ENCODE measurements at places on chromosomes 1 and 21.

- no peak for DNase-seq
These were observed 15.1 kb downstream of the PLEKHO1 start for GRCh38 chr1:150164779-150165178.

DNA sequence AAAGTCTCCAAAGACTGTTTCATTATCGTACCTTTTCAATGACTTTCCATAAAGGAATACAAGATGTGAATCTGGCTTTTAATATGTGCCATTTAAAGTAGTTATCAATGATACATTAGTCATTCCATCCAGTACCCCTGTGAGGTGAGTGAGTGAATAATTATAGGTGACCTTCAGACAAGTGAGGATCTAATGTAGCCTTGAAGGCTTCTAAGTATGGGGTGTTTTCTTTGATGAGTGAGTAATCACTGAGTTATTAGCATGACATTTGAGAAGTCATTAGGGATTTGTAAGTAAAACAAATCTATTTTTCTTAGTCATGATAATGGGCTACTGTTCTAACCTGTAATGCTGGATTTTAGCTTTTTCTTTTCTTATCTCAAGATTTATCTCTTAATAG is 831.4 kb downstream of the ADGRL2 start:
- no peak for DNase-seq

GRCh38 chr21:42157606-42158310 is 61.2 kb upstream of the ABCG1 start:
- DNase-seq: no peak

- no peak for DNase-seq
These were observed 8.4 kb downstream of the HMGB4 start for GRCh38 chr1:33872275-33872674.

GRCh38 chr1:205374210-205375078 is 17.7 kb upstream of the KLHDC8A start:
- no peak for DNase-seq

DNA sequence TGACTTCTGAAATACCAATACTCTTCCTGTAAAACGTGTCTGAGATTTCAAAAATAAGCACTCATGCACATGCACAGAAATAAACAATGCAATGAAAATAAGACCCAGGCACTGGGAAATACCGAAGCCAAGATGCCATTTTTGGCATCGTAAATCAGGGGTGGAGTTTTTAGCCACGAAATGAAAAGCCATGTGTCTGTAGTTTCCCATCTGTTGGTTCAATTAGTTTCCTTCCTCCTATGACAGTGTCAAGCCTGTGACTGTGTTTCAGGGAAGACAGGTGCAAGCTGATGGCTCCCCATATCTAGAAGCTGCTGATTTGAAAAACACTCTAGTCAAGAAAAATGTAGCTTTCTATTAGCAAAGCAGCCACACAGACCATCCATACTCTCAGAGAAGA is 480.4 kb upstream of the CAMK1G start:
- no peak for DNase-seq

DNA sequence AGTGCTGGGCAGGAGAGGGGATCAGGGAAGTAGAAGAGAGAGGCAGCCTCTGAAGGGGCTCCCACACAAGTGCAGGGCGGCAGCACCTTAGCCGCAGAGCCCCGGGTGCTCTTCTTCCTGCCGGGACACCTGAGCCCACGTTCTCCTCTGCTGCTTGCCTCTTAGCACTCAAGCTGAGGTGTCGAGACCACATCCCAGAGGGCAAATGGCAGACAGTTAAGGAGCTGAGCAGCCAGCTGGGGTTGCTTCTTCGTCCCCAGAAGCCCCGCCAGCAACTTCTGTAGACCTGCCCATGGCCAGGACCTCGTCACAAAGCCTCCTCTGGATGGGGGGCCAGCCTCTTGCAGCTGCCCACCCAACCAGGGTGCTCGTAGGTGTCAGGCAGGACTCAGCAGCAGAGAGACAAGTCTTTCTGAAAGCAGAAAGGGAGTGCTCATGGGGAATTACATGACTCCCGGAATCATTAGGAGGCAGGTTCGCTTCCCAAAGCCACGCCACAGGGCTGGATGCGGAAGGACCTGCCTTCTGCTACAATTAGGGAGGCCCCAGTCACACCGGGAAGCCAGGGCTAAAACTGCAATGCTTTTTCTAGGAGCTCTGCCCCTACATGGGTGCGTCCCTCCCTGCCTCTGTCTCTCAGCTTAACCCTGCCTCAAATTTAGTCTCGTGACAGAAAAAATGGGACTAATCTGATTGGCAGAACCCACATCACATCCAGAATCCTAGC is 141.4 kb upstream of the RAB4A start:
- no peak for DNase-seq

GRCh38 chr21:39057121-39057520 is 126.1 kb downstream of the PSMG1 start:
- DNase-seq: no peak

DNA sequence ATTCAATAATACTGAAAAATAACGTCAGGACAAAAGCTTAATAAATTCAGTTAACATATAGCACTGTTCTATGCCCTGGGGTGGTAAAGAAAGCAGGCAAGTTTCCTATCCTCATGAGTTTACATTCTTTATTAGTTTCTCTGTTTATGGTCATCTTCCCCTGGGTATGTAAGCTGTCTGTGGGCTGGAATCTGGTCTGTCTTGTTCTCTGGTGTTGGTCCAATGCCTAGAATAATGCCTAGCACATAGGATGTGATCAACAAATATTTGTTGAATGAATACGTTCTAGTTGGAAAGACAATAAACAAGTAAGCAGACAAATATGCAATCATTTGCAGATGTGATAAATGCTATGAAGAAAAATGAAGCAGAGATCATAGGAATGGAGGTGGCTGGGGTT is 7.2 kb upstream of the IGSF3 start:
- no peak for DNase-seq

DNA sequence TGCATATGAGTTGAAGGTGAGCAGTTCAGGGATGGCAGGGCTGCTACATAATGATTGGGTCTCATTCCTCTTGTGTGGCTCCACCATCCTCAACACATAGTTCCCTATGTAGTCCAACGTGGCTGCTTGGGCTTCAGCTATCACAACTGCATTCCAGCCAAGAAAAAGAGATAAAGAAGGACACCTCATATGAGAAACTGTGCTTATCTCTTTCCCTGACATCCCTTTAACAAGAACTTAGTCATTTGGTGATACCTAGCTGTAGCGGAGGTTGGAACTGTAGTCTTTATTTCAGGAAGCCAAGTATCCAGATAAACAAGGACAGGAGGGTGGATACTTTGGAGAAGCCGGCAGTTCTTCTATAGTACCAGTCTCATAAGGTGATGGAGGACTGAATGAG is 42.7 kb upstream of the DNASE2B start:
- no peak for DNase-seq

GRCh38 chr1:198878566-198878965 is 239.7 kb downstream of the PTPRC start:
- no peak for DNase-seq

GRCh38 chr1:53121319-53122172 is 20.9 kb downstream of the SLC1A7 start:
- DNase-seq: no peak

DNA sequence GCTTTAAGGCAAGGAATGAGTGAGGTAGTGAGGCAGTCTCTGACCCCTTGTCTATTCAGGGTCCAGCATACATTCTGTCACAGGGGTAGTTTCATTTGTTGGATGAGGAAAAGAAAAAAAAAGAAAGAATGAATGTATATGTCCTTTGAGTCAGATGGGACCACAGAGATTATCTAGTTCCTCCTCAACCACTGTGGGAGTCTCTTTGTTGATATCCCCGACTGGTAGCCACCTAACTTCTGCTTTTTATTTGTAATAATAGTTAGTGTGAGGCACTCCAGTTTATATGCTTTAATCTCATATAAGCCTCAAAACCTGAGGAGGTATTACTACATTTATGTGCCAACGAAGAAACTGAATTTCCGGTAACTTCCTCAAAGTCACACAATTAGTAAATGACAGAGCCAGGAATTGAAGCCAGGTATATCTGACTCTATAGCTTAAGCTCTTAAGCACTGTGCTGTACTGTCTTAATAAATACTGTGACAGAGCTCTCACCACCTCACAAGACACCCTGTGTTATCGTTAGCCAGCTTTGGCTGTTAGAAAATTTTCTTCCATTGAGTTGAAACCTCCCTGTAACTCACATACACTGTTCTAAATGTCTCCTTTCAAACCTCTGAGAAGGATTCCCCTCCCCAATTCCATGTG is 82.2 kb downstream of the MDM4 start:
- no peak for DNase-seq

- DNase-seq: no peak
These were observed 1.8 kb downstream of the ZNF669 start for GRCh38 chr1:247102381-247102780.

DNA sequence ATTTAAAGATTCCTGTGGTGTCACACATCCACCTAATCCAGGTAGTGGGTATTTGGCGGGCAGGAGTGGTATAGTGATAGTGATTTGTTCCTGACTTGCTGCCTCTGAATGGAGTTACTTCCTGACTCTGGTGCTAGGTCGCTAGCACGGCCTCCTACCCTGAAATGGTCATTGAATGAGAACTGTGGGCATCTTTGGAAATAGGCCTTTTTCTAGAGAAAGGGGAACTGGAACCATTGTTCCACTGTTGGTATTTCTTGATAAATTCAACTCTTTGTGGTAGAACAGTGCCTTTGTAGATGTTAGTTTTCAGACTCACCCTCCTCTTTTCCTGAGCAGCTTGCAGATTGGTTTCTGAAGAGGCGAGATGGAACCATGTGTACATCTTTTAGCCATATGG is 1.5 kb downstream of the QSOX1 start:
- no peak for DNase-seq

DNA sequence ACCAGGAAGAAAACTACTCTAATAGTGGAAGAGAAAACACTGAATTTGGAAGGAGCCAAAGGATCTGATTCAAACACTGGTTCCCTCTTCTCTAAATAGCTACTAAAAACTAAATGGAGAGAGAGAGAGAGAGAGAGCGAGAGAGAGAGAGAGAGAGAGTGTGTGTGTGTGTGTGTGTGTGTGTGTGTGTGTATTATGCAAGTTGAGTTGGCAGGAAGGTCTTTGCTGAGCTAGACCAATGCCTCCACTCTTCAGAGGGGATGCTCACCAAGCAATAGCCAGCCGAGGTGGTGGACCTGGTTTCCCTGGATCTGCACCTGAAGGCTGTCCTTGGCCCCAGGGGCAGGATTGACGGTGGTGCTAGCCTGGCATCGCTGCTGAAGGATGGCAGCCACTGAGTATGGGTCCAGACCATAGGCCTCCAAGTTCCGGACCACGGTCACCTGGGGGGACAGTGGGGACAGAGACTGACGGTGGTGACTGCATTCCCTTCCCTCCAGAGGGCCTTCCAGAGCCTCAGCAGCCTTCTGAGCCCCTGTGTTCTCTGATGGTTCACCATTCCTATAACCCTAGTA is 18.8 kb downstream of the EIF2D start:
- DNase-seq: no peak

DNA sequence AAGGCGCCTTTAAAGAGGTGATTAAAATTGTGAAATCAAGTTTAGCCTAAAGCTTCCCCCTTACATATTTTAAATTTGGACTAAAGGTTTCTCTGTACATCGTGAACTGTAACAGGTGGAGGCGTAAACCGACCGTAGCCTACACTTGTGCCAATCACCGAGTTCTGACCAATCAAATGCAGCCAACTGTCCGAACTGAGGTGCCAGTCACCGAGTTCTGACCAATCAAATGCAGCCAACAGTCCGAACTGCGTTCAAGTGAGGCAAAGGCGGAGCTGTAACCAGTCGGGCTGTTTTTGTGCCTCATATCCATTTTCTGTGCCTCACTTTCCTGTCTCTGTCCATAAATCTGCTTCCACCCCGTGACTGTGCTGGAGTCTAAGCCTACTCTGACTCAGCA is 7.4 kb downstream of the TFF1 start:
- no peak for DNase-seq

DNA sequence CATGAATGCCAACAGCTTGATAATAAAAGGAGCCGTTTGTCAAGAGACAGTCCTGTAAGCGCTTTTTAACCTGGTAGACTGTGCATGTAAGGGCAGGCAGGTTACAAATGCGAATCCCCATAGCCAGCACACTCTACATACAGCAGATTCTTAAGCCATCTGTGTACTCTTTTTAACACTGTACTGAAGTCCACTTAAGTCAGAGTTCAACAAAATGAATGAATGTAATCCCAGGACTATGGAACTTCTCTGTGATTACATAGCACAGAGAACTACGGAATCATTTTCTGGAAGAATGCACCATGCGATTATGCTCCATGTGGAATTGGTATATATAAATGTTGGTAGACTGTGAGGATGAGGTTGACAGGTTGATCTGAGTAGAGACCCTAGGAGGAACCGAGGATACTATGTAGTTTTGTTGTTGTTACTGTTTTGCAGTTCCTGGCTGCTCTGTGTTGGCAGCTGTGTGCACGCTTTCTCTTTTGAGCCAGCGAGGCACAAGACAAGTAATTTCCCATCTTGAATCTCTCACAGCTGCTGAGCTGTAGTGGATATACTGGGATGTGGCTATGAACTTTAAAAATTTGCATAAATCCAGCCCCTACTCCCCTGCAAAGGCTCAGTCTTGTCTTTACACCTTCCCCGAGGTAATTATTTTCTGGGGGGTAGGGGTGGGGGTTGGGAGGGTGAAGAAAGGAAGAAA is 21.9 kb downstream of the LRRC8D start:
- DNase-seq: no peak

- DNase-seq: no peak
These were observed 738.9 kb upstream of the PTBP2 start for GRCh38 chr1:95982711-95983110.

- DNase-seq: no peak
These were observed 101.9 kb upstream of the ACTL8 start for GRCh38 chr1:17653276-17653675.

DNA sequence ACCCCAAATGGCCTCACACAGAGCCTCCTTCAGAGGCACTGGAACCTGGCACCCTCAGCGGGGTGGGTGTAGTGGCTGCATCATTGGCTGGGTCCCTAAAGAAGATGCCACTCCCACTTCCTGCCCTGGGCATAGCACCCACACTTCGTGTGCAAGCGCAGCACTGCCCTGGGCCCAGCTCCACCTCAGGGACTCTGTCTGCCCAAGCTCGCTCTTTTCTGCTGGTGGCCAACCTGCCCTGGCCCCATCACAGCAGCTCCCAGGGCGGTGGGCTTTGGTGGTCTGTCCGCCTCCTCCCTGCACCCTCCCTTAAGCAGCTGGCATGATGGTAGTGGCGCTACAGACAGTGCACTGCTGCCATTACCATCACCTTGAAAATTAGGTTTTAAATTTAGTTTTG is 829.3 kb upstream of the BRINP3 start:
- DNase-seq: no peak

DNA sequence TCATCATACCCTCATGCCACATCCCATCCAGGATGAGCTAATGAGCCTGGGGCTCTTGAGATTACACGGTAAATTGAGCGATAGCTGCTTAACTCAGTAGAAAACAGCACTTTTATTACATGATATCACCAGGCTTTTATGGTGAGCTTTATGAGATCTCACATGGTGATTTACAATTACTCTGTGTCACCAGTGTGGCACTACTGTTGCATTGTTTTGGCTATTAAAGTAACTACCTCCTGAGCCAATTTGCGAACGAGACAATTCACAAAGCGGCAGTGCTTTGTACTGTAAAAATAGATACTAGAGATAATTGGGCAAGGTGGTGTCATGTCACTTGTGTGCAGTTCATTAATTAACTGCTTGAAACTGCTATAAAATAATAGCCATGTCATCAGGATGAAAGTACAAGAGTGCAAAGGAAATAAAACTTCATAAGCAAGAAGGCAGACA is 767.7 kb upstream of the ADGRL2 start:
- no peak for DNase-seq
